Stimulated activated CD4-positive, alpha-beta T cell treated with anti-CD3 and anti-CD28 coated beads, Interleukin-12 subunit alpha, Interleukin-12 subunit beta, amount 100 ng/mL, for 48 hours (primary cell): ENCODE measurements at places on chromosomes 4 and X.

DNA sequence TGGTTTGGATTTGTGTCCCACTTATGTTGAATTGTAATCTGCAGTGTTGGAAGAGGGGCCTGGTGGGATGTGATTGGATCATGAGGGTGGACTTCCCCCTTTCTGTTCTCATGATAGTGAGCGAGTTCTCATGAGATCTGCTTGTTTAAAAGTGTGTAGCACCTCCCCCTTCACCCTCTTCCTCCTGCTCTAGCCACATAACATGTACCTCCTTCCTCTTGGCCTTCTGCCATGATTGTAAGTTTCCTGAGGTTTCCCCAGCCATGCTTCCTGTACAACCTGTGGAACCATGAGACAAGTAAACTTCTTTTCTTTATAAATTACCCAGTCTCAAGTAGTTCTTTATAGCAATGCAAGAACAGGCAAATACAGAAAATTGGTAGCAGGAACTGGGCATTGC, 138.7 kb downstream of the INPP4B start:
- no peak for DNase-seq

DNA sequence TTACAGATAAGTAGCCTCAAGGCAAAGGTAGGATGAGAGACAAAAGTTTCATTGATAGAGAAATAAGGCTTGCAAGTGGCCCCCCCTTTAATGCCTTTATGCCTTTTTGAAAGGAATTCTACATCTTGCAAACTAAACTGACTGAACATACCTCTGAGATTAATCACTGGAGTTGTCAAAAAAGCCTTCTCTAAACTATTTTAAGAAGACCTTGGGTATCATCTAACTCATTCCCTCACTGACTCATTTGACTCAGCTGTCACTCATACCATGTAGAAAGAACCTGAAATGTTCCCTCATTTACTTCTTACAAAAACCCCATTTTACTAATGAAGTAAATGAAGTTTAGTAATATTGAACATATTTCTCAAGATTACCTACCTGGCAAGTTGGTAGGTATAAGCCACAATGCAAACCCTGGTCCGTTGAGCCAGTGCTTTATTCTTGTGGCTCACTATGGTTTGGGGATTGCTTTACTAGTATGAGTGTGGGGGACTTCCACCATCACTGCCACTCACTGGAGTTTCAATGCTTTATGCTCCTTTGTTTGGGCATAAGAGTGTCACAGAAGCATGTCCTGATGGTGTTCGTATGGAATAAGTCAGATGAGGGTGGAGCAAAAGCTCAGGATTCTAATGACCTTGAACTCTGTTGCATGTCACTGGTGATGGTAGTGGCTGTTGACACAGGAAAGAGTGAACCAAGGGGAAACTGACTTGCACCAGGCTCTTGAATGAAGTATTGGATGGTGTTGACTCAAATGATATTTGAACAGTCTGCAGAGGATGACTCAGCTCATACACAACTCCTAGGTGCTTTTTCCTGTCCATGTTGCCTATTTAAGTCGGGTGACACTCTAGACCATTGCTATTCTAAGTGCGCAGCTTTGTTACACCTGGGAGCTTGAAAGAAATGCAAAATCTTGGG, 305.5 kb upstream of the EMCN start:
- DNase-seq, result peak; percentile 8

DNA sequence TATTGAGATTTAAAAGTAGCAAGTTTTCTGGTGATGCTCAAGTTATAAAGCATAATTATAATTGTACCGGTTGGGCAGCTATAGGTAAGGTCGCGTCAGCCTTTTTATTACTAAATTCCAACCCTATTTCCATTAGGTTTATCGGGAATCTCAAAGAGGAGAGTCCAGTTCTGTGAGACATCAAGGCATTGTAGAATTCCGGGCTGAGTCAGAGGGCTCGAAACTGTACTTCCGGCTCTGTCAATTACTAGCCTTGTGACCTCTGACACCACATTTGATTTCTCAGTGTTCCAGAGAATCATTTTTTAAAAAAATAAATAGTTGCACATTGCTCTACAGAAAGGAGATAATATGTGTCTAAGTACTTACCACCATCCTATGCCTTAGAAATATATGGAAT, 4.3 kb downstream of the IL1RAPL1 start:
- no peak for DNase-seq

DNA sequence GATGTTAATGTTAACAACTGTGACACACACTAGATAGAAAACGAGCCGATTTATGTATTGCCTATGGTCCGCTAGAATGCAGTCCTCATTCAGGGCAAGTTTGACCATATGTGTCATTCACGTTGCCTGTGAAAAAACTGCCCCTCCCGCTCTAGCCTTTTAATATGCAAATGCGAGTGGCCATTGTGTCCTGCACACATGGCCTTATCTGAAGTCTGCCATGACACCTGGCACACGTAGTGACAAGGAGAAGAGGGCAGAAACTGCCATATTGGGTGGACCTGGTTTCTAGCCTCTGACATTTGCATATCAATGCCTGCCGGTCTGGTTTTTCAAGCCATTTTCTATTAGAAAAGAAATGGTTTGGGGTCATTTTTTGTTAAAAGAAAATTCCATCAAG, 303.3 kb upstream of the TECRL start:
- no peak for DNase-seq

GRCh38 chrX:154019633-154020528, at the start of gene IRAK1:
Gene IRAK1, minus strand, starts transcription at chrX:154019902. Its CDS starts 90 bp downstream, at chrX:154019812.
- DNase-seq, result peak; percentile 52

DNA sequence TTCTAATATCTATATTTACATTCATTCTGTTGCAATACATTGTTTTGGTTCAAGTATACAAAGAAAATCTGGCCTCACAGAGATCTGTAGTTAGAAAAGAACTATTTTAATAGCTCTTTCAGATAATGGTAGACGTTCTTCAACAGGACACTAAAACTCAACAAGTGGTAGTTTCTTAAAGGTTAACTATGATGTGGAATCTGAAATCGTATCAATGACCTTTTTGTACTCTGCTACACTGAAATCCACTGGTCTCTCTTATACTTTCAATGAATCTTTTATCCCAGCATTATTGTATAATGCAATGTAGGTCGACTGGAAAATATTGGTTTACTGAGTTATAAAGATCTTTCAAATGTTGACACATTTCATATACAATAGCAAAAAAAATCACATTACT, 12.7 kb downstream of the TMEM185A start:
- no peak for DNase-seq

DNA sequence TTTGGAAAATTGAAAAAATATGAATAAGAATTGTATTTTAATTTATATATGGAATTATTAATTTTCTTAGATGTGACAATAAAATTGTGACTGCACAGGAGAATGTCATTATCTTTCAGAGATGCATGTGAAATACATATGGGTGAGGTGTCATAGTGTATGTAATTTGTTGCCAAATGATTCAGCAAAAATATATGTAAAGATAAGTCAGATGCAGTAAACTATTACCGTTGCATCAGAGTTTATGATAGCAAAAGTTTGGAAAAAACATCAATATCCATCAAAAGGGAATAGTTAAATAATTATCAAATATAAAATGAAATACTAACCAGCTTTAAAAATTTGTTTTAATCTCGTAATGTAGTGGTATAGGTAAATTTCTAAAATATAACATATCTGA, 10.4 kb upstream of the SLC7A11 start:
- DNase-seq, result no peak

GRCh38 chr4:152451496-152451895, 84.4 kb downstream of the FBXW7 start:
- no peak for DNase-seq

GRCh38 chrX:154490021-154490413, 412 bp downstream of the SLC10A3 start:
- DNase-seq, result no peak

DNA sequence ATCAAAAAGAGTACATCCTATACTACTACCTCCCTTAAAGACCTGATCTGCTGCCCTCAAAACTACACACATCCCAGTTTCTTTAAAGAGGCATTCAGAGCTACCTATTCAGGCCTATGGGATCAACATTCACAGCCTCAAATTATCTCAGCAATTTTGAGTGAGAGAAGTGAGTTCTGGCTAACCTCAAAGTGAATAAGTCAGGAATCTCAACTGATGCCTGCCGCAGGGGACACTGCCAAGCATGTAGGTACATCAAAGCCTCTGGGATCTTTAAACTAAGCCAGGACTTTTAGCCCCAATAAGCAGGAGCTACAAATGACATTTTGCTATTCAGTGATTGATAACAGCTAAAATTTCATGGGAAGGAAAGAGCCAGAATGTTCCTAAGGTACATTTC, 11.6 kb downstream of the GRPR start:
- DNase-seq, result no peak

GRCh38 chr4:44700427-44700826, 22.2 kb downstream of the GUF1 start:
- DNase-seq, result no peak

DNA sequence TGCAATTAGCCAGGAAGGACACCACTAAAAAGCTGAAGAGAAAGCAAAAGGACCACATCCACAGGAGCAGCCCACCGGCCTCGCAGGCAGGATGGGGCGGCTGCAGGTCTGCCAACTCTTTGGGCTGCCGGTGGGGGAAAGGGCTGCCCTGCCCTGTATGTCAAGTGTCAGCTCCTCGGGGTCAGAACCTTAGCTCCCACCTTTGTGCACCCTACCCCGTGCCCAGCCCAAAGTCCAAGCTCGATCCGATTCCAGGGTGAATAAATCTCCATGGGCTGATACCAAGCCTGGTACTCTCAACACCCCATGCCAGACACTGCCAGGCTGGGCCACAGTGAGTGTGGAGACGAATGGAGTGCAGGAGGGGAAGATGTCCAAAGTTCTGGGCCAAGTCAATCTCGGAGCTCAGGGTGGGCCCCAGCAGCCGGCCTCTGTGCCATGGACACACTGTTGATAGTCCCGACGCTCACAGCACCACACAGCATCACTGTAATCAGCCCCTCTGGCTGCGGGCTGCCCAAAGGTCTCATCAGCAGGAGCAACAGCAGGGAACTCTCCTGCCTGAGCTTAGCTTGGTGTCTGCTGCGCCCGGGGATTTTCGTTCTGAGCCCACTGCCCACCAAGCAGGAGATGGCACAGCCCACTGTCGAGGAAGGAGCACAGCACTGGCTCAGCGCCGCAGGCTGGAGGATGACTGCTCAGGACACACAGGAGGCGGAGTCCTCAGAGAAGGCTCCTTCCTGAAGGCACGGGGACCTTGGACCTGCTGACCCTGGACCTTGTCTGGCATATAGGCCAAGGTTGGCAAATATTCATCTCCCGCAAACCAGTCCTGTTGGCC, 84.4 kb downstream of the JAKMIP1 start:
- DNase-seq, result no peak

DNA sequence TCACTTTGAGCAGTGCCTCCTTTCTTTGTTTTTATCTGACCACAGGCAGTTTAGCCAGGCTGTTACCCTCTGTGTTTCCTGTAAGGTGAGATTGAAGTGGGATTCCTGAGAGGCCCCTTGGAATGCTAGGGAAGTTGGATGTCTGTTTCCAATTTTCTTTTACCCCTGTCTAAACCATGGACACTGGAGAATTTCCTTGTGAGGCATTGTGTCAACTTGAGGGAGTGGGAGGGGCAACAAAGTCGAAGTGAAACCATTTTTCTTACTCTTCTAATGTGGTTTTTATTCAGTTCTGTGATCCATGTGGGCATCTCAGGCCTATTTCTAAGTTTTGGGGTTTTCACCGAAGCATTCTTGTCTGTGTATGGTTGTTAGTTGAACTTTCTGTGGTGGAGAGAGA, 296.1 kb upstream of the UGT8 start:
- DNase-seq, result no peak

GRCh38 chr4:20381005-20381404, 129.3 kb downstream of the SLIT2 start:
- DNase-seq, result no peak

DNA sequence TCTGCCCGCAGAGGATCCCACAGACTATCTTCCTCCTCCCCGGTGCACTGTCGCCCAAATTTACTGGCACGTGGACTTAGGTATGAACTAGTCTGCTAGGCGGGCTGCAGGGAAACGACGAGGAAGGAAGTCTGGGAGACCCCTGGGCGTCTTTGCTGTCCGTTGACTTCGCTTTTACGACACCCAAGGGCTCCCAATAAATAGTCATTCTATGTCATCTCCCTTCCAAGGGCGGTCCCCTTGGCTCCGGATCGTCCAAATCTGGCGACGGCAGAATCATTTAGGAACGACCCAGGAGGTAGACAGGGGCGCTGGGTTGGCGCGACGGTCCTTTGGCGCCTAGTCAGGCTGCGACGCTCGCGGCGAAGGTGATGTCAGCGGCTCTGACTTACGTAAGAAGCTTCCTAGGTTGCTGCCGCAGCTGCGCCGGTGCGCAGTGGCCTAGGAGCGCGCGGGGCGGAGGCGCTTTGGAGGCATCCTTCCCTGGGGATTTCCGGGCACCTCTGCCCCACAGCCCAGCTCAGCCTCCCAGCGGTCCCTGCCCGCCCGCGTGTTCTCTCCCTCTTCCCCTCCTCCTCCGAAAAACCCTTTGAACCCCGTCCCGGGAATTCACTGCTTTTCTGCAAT, 2.2 kb downstream of the NHS start:
- DNase-seq, result no peak

DNA sequence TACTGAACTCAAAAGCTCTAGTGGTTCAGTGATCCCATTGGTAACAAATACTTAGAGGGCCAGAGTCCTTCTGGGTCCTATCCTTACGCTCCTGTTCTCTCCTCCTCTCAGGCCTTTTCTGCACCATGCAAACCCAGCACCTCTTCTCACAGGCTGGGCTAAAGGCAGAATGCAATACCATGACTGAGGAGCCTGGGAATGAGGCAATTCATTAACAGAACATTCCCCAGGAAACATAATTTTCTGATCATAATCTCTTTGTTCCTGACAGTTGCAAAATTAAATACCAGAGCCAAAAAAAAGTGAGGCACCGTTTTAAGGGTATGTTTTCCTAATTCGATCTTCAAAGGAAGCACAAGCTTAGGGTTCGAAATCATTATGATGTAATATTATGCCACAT, 9.0 kb downstream of the SORBS2 start:
- DNase-seq, result no peak
